Stimulated activated naive CD4-positive, alpha-beta T cell (primary cell): ENCODE measurements at places on chromosomes 12 and 14.

DNA sequence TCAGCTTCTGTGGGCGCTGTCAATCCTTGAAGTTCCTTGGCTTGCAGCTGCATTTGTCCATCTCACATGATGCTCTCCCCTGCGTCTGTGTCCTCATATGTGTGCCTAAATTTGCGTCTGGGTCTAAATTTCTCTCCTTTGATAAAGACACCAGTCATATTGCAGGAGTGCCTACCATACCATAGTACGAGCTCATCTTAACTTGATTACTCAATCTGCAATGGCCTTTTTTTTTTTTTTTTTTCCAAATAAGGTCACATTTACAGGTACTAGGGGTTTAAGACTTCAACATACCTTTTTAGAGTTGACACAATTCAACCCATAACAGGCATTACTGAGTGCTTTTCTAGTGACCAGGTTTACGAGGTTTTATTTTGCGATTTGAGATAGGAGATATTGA is 233.3 kb upstream of the TBX3 start:
- DNase-seq: no peak

GRCh38 chr14:79608446-79608845 is 602.9 kb downstream of the DIO2 start:
- DNase-seq: no peak

GRCh38 chr12:122368361-122369073 is 54.0 kb downstream of the CLIP1 start:
- DNase-seq: no peak

- no peak for DNase-seq
These were observed 44.5 kb upstream of the ZDHHC17 start for GRCh38 chr12:76719171-76720041.

DNA sequence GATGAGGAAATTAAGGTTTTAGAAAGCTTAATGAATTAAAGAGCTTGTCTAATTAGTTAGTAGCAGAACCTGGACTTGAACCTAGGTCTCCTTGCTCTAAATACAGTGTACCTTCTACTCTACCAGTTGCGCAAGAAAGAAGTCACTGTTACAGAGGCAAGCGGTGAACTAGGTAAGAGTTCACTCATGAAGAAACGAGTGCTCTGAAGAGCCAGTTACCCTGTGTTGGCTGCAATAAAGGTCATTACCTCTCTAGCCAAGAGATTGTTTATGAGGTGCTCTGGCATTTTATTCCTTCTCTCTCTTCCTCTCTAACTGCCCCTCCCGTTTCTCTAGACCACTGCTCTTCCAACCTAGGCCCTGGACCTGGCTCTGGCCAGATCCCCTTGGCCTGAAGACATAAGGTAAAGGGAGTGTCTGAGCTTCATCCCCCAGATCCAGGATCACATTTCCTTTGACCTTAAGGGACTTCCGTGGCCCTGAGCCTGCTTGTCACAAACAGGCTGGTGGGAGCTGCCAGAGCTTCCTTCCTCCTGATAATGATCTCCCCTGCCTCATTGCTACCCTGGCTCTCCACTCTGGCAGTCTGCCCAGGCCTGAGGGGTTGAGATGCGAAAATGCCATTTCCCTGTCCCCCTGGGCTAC is 1.9 kb downstream of the RNASE7 start:
- no peak for DNase-seq
